ENCODE measurements at places on chromosomes 1 and 21. TPM values are rescaled to one million over a fixed set of nuclear protein-coding genes. Genes with fewer than 3 reads are reported as not detected.
A peak's percentile ranks its signal among the peaks of the same experiment; 100 is the strongest.

- DNase-seq: no peak
These were observed 244.8 kb upstream of the SPAG17 start for GRCh38 chr1:118429856-118430255.

- no peak for DNase-seq
These were observed 5.9 kb downstream of the RHEX start for GRCh38 chr1:206058927-206059292.

- peak; percentile 44 for DNase-seq
These were observed 739 bp downstream of the SMG5 start for GRCh38 chr1:156281693-156282478.

- DNase-seq: no peak
These were observed 13.7 kb downstream of the BLACAT1 start for GRCh38 chr1:205442051-205442725.

GRCh38 chr1:923131-923990 is at the start of gene SAMD11:
TSS of gene SAMD11 (plus strand) at chr1:923923. CDS start at chr1:924432, 509 bp downstream.
- peak; percentile 78 for DNase-seq

DNA sequence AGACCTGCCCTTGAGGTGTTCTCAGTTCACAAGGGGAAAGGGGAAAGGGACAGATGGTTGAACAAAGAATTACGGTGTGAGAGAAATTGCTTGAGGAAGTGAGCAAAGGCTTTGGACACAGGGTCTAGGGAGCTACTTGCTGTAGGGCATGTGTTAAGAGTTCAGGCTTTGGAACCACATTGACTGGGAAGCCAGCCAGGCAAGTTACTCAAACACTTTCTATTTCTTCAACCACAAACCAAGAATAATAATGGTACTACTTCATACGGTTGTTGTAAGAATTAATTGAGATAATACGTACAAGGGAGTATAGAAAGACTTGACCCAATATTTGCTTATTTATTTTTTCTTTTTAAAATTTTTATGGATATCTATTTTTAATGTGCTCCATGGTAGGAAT is 26.6 kb downstream of the AK4 start:
- DNase-seq: peak; percentile 96

DNA sequence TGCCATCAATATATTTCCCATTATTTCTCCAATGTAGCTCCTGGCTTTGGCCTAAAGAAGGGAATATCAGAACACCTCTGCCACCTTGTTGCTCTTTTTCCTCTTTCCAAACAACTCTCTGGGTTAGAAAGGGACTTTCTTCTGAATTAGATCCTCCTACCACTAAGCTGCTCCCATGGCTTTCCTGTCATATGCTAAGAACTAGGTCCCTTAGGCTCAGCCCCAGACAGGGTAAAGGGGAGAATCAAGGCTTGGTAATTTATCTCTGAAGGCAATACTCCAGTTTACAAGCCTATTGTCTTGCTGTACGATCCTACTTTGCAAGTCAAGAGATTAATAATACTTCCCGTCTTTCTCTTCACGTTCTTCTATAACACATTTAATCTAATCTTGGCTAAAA is 373.2 kb upstream of the DAB1 start:
- no peak for DNase-seq

DNA sequence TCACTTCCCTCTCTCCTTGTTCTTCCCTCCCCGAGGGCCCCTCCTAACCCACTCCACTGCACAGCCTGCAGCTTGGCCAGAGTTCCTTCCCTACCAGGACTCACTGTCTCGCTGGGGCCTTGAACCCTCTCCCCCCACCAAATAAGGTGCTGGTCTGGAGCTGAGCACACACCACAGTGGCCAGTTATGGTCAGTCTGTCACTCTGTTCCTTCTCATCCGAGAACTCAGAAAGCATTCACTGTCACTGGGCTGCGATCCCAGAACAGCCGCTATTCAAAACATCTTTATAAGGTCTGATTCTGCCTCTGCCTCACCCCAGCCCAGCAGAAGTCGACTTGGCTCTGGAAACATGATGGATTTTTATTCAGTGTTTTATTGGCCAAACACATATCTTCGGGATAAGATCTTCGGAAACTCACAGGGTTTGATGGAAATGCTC is 19.8 kb upstream of the LBR start:
- DNase-seq: peak; percentile 90

DNA sequence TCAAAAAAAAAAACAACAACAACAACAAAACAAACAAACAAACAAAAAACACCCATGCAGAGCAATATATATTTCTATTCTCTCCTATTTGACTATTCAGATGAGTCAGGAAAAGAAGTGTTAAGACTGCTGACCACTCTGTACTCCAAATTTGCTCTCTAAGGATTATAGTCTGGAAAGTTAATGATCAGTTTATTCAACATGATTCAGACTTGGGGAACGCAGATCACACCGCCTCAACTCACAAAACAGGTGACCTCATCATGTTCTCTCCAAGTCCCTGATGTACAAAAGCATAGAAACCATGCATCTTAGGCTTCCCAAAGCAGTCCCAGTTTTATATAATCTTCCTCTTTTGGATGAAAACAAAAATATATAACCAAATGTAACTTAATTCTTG is 51.9 kb upstream of the PRRC2C start:
- DNase-seq: peak; percentile 95

DNA sequence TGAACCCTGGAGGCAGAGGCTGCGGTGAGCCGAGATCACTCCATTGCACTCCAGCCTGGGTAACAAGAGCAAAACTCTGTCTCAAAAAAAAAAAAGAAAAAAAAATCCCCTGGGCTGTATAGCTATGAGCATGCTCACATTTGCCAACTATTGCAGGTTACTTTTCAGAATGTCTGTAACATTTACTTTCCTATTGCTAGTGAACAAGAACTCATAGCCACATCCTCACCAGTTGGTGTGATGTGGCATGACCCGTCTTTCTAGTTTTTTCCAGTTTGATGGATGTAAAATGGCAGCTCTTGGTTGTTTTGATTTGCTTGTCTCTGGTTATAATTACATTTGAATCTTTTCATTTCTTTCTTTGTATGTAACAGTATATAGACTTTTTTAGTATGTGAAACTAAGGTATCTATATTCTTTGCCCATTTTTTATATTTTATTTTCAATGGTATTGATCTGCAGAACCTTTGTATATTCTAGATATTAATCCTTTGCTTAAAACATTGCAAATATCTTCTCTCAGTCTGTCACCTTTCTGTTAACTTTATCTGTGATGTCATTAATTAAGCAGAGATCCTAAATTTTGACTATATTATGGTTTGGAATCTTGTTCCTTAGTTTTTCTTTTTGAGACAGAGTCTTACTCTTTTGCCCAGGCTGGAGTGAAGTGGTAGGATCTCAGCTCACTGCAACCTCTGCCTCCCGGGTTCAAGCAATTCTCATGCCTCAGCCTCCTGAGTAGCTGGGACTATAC is 11.6 kb downstream of the MED18 start:
- DNase-seq: no peak

GRCh38 chr21:34967509-34968289 is 81.4 kb downstream of the RUNX1 start:
- no peak for DNase-seq

GRCh38 chr1:70360321-70360720 is 5.8 kb upstream of the ANKRD13C start:
- DNase-seq: no peak

GRCh38 chr1:112399456-112399855 is 3.4 kb downstream of the CTTNBP2NL start:
- DNase-seq: no peak

- no peak for DNase-seq
These were observed 389.2 kb downstream of the DSCAM start for GRCh38 chr21:40457741-40458140.

DNA sequence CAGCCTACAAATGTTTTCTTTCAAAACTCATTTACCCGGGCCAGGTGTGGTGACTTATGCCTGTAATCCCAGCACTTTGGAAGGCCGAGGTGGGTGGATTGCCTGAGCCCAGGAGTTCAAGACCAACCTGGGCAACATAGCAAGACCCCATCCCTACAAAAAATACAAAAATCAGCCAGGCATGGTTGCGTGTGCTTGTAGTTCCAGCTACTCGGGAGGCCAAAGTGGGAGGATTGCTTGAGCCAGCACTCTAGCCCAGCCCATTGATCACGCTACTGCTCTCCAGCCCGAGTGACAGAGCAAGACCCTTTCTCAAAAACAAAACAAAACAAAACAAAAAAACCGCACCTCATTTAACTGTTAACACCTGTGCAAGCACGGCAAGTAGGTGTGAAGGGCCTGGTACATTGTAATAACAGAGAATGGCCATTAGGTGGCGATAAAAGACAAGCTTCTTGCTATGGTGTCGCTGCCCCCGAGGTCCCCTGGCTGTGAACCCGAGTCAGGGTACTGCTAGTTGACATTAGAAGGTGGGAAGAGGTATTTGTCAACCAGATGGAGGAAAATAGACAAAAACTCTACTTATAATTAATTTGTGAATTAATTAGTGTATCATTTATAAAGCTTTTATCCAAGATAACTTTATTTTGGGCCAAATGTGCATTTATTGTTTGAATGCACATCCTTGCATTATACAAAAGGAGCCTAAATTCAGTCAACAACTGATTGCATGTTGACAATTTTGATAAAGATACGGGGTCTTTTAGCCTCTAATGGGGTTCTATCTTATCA is 66.5 kb downstream of the SH3BGR start:
- peak; percentile 52 for DNase-seq

DNA sequence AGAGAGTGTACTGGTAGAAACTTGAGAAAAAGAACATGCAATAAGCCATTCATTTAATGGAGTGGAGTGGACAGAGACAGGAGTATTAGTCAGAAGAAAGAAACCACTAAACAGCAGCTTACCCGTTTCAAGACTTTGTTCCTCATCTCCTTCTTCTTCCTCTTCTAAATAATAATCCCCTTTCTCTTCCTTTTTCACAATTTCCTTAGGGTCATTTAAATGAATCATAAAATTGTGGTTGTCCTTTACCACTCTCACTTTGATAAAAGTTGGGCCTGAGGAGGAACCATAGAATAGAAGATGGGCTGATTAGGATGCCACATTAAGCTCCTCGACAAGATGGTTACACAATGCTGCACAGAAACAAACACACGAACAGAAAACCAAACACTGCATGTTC is 109.6 kb downstream of the WDR3 start:
- DNase-seq: no peak

DNA sequence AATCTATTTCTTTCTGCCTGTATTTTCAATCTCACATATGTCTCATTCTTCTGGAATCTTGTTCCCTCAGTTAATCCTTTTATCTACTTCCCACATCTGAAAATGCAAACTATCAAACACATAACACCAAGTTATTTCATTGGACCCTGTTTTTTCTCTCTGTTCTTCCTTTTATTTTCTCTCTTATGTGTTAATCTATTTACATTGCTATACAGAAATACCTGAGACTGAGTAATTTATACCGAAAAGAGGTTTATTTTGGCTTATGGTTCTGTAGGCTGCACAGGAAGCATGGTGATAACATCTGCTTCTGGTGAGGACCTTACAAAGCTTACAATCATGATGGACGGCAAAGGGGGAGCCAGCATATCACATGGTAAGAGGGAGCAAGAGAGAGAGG is 247.6 kb downstream of the TGFB2 start:
- DNase-seq: no peak

GRCh38 chr1:185934476-185935189 is 200.4 kb downstream of the HMCN1 start:
- DNase-seq: peak; percentile 51

DNA sequence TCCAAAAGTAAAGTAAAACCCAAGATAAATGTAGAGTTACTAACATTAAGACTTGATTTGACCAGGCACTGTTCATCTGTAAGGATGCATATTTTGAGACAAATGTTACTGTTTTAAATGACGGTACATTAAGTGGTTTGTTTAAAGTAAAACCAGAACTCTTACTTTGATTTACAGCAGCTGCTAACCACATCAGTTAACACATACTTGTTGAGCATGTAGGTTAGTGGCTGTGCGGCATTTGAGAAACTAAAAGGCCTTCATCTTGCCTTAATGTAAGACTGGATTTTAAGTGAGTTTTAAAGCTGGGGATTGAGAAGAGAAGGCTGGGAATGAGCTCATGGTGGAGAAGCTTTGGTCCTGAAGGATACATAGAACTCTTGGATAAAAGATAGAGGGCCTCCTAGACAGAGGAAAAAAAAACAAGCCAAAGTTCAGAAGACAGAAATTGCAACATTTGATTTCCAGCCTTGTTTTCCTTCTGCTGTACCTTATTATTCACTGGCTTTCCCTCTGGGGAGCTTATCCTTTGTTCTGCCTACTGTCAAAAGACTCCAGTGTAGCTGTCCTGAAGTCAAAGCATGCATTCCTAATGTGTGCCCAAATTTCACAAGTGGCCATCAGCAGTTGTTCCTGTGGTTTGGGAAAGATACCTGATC is 66.6 kb downstream of the MTR start:
- DNase-seq: peak; percentile 53

DNA sequence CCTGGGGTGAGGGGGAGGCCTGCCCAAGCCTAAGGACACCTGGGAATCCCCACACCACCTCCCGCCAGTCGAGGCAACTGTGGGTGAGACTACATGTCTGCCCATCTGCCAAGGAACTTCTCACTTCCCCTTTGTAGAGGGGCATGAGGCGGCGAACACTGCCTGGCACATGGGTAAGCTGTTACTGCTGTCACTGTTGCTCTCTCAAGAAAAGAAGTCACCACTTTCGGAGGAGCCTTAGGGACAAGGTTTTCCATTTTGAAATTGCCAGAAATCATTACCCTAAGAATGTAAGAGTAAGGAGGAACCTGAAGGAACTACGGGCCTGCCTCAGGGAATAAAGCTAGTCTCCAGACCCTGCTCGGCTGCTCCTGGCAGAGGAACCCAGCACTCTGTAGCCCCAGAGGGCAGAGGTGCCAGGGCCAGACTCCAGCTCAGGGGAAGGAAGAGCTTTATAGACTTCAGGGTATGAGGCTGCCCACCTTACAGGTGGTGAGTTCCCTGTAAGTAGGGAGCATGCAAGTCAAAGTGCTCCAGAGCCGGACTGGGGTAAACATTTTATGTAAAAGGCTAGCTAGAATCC is 23.3 kb downstream of the SLC2A1 start:
- DNase-seq: no peak

DNA sequence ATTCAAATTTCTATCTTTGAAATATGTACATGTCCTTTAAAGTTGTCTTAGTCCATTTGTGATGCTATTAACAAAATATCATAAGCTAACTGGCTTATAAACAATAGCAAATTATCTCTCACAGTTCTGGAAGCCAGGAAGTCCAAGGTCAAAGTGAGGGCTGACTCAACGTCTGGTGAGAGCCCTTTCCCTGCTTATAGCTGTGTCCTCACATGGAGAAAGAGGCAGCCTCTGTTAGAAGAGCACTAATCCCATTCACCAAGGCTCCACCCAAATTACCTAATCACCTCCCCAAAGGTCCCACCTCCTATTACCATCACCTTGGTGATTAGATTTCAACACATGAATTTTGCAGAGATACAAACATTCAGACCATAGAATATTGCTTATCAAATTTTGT is 450.1 kb upstream of the BEND5 start:
- no peak for DNase-seq

- DNase-seq: peak; percentile 98
These were observed at the start of gene MAP3K7CL for GRCh38 chr21:29130270-29130969. TSS of gene MAP3K7CL (plus strand) at chr21:29130644. CDS start at chr21:29133345, 2,701 bp downstream.

The ZNF593OS gene
- total RNA-seq: not detected

The C1orf21 gene
- total RNA-seq: 53.0 TPM

The SLC44A5 gene
- under 0.01 TPM for total RNA-seq

The PTCH2 gene
- total RNA-seq: 0.50 TPM

The SAMD13 gene
- total RNA-seq: 1.3 TPM

The S100A9 gene
- not detected for total RNA-seq
